Naive B cell (primary cell): ENCODE measurements at places on chromosomes 6 and 20.
A peak's percentile ranks its signal among the peaks of the same experiment; 100 is the strongest.

DNA sequence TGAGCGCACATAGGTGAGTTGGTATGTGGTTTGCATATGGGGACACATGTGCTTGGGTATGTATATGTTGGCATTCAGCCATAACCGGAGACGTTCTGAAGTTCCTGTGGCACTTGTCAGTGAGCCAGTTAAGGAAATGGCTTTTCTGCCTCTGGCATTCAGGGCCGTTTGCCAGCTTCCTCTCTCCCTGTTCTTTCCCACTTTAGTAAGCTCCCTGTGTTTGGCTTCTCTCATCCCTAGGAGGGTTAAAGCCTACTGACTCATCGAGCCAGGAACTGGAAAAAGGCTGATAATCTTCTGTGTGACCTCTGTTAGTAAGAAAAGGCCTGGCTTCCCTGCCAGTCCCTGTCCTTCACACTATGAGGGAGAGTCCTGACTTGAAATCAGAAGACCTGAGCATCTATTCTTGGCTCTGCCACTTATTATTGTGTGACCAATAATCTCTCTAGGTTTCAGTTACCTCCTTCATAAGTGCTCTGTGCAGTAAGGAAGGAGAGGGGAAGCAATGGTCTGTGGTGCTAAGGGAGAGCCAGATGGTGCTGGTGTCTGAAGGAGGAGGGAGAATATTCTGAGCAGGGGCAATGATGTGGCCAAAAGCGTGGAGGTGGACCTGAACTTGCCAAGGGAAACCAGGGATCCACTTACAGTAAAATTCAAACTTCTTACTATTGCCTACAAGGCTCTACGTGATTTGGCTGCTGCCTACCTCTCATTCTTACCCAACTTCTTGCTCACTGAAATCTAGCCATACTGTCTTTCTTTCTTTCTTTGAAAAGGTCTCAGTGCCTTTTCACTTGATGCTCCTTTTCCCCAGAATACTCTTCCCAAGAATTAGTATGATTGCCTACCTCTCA lies 31.4 kb downstream of the ACSS2 start:
- no peak for DNase-seq

DNA sequence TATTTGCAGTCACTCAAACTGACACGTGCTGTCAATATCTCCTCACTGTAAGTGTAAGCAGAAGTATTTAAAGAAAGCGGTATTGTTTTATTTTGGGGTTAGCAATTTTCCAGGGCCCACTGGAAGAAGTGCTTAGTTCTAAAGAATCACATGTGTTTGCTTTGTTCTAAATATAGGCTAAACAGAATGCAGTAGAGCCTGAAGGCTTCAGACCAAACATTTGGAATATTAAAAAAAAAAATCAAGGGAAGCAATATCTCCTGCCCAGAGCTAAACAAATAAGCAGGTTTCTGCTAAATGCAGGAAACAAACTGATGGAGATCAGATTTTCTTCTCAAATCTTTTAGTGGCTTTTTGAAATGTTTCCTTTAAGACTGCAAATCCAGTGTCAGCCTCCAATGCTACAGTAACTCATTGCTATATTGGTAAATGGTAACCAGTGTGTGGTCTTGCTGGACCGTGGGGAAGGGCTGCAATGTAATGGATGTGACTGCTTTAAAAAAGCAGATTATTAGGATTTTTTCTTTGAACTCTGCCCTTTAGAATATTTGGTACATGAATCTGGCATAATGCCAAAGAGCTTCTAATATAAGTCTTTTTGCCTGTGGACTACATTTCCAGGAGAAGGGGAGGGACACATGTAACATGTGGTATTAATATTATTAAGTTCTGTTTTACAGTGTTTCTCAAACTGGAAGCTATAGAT lies 317.1 kb upstream of the FERMT1 start:
- DNase-seq, result no peak

GRCh38 chr20:36543184-36544133 lies 2.1 kb downstream of the MYL9 start:
- DNase-seq, result no peak

- no peak for DNase-seq
Observed at GRCh38 chr6:84853901-84854300, 89.5 kb upstream of the TBX18 start.

GRCh38 chr6:44942201-44942600 lies 385.9 kb upstream of the RUNX2 start:
- DNase-seq, result no peak

- peak; percentile 44 for DNase-seq
Observed at GRCh38 chr6:158653577-158654354, 3.9 kb downstream of the SYTL3 start.

GRCh38 chr6:76631622-76632021 lies 559.2 kb upstream of the IMPG1 start:
- no peak for DNase-seq

- no peak for DNase-seq
Observed at GRCh38 chr6:134564705-134565104, 246.8 kb upstream of the SGK1 start.

DNA sequence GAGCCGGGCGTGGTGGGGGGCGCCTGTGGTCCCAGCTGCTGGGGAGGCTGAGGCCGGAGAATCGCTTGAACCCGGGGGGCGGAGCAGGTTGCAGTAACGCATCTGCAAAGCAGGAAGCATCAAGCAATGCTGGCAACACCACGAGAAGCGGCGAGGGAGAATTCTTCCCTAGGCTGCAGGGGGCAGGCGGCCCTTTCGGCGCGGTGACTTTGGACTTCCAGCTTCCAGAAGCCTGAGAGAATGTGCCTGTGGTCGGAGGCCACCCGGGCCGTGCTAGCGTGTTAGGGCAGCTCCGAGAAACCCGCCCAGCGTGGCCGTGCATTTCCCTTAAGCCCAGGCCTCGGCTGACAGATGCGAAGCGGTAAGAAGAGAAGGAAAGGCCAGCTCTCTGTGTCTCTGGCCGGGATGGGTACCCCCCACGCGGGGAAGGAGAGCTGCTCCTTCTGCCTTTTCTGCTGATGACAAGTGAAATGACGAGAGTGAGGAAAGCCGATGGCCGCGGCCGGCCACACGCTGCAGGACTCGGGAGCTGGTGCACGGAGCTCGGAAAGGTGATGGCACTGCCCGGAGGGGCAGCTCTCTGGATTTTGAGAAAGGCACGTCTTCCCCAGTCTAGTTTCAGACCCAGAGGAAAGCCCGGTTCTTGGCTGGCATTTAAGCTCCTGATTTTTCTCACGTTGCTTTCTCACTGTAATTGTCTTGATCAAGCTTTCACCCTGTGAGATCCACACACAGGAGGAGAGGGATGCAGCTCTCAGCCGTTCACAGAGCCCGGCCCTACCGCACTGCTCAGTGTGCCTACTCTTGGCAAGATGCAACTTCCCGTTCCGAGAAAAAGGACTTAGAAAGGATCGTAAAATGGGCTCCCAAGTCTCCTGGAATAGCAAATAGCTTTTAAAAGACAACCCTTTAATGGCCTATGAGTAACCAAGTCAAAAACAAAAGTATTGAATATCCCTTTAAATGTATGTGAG lies 68.3 kb upstream of the EXOC2 start:
- DNase-seq, result no peak

DNA sequence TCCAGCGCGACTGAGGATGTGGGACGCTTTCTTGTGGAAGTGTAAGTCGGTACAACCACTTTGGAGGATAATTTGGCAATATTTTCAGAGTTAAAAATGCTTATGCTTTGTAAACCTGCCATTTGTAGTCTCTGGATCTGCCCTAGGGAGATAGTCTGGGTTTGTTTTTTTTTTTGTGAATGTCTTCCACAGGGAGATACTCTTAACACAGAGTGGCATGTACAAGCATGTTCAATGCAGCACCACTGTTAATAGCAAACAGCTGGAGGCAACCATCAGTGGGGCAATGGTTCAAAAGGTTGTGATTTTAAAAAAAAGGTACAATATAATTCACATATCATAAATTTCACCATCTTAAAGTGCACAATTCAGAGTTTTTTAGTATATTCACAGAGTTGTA lies 22.4 kb downstream of the SLC9A8 start:
- no peak for DNase-seq

- no peak for DNase-seq
Observed at GRCh38 chr6:34260576-34261267, 11.9 kb upstream of the SMIM29 start.

- no peak for DNase-seq
Observed at GRCh38 chr6:91562955-91563354, 976.1 kb upstream of the MAP3K7 start.

DNA sequence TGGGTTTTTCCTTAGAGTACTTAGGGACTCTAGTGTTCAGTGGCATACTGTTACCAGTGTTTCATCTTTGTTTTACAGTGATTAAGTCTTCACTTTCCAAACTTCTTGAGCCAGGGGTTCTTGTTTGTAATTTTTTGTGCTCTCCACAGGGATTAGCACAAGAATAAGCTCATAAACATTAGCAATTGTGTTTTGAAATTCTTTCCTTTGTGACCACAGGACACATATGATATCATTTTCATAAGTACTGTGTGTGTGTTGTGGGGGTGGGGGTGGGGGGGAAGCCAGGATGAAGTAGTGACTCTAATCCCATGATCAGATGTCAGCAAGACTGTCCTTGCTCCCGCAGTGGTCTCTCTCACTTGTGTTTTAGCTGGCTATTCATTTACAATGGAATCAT lies 101.5 kb upstream of the SCP2D1 start:
- no peak for DNase-seq

- no peak for DNase-seq
Observed at GRCh38 chr6:101083533-101084175, 202.5 kb upstream of the ASCC3 start.

DNA sequence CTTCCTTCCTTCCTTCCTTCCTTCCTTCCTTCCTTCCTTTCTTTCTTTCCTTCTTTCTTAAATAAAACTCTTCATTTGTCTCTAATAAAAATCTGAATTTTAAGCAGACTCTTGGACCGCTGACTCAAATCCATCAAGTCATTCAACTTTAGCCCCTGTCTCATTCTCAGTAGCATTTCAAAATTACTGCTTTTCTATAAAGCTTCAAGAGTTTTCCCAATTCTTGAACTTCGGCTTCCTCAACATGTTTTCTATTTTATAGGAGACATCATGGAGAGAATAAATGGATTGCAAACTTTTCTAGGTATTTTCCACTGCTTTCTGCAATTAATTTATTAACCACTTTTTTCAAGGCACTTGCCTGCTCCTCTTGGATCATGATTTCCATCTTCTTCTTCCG lies 497.1 kb upstream of the GJE1 start:
- no peak for DNase-seq

- no peak for DNase-seq
Observed at GRCh38 chr6:53805016-53805415, 10.2 kb downstream of the LRRC1 start.

DNA sequence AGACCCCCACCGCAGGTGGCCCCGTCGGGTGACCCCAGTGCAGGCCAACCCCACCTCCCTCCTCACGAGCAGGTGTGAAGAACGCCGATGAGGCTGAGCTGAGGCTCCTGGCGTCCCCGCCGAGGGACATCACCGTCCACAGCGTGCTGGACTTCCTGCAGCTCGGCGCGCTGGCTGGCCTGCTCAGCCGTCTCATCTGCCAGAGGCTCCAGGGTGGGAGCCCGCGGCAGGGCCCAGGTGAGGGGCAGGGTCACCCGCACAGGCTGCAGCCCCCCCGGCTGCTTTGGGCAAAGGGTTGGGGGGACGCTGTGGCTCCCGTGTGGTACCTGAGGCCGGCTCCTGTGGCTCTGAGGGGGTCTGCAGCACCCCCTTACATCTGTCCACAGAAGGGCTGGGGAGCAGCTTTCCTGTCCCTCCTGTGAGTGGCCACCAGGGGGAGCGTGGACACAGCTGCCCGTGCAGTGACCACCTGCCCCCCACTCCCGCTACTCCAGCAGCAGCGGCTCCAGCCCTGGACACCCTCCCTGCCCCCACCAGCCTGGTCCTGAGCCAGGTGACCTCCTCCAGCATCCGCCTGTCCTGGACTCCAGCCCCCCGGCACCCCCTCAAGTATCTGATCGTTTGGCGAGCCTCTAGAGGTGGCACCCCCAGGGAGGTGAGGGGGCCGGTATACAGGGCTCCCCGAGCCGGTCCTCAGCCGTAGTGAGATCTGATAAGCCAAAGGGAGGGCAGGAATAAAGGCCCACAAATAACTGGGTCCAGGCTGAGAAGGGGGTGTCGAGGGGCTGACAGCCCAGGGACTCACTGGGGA lies 16.5 kb downstream of the COL20A1 start:
- DNase-seq, result no peak

DNA sequence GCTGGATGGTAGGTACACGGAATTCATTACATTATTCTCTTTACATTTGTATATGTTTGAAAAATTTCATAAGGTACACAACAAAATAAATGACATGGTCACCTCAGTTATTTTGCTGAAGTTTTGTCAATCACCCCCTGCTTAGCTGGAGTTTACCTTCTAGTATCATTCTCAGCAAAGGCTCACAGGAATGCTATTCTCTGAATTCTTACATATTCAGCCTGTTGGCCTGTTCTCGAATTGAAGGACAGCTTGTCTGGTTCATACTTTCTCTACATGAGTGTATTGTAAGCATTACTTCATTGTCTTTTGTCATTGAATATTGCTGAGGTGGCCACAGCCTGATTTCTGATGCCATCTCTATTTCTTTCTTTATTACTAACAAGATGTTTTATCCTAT lies 12.8 kb downstream of the CALHM5 start:
- DNase-seq, result no peak

GRCh38 chr20:44253528-44253927 lies 6.4 kb downstream of the GDAP1L1 start:
- DNase-seq, result no peak

- DNase-seq, result no peak
Observed at GRCh38 chr6:15183979-15184378, 61.9 kb upstream of the JARID2 start.

DNA sequence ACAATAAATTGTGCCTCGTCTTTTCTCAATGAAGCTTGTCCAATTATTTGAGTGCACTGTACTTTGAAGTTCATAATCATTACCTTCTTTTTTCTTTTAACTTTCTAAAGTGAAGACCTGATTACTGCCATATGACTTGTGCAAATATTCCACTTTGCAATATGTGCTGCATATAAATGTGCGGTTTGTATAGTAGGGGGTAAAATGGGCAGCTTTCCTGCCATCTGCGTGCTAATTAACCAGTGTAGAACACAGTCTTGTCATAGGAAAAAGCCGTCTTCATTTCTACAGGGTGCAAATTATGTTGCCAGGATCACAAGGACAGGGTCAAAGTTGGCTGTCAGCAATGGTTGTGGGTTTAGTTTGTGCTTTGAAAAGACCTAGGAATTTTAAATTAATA lies 397.0 kb downstream of the NKAIN2 start:
- no peak for DNase-seq

DNA sequence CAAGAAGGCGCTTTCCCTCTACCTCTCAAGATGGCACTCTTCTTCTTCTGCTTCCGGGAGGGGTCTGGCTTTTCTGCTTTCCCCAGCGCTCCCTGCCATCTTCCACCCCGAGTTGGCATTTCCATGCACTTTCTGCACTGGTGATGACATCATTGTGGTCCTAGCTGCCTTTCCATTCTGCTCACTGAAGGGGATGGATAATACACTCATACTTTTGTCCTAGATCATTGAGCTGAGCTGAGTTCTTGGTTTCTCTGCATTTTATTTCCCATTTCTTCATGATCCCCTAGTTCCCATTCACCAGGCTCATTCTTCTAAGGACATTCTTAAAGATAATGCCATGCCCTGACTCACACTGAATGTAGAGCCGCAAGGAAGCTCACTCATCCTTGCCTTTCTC lies 96.7 kb downstream of the EDN1 start:
- DNase-seq, result no peak

GRCh38 chr6:142323377-142323776 lies 21.6 kb downstream of the ADGRG6 start:
- no peak for DNase-seq

GRCh38 chr6:33693186-33694105 lies 18.1 kb downstream of the UQCC2 start:
- DNase-seq, result peak; percentile 11

GRCh38 chr6:117829594-117830319 lies 77.3 kb upstream of the SLC35F1 start:
- DNase-seq, result no peak
